Activated CD4-positive, alpha-beta T cell treated with anti-CD3 and anti-CD28 coated beads for 24 hours (primary cell): ENCODE measurements at places on chromosomes 4 and X.
A peak's percentile ranks its signal among the peaks of the same experiment; 100 is the strongest.

GRCh38 chr4:7235030-7235380 lies 42.7 kb downstream of the SORCS2 start:
- no peak for DNase-seq

DNA sequence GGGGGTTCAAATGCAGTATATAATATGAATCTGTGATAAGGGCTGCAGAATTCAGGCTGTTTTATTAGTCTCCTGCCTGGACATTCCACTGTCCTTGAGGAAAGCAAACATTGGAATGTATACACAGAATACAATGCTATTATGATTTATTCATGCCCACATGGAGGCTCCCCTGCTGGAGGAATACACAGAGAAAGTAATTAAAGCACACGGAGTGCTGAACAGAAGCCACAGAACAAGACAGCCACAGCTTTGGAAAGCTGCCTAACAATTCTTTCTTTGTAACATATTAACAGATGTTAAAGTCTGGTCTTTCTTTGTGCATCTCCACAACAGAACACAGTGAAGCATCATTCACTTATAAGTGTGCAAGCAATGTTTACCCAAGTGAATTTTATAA lies 155.8 kb downstream of the ARAP2 start:
- no peak for DNase-seq

GRCh38 chrX:70133303-70134115 lies at the start of gene IGBP1:
Gene IGBP1 (plus strand): TSS chrX:70133447. CDS start chrX:70133948, 501 bp downstream.
- peak; percentile 51 for DNase-seq

DNA sequence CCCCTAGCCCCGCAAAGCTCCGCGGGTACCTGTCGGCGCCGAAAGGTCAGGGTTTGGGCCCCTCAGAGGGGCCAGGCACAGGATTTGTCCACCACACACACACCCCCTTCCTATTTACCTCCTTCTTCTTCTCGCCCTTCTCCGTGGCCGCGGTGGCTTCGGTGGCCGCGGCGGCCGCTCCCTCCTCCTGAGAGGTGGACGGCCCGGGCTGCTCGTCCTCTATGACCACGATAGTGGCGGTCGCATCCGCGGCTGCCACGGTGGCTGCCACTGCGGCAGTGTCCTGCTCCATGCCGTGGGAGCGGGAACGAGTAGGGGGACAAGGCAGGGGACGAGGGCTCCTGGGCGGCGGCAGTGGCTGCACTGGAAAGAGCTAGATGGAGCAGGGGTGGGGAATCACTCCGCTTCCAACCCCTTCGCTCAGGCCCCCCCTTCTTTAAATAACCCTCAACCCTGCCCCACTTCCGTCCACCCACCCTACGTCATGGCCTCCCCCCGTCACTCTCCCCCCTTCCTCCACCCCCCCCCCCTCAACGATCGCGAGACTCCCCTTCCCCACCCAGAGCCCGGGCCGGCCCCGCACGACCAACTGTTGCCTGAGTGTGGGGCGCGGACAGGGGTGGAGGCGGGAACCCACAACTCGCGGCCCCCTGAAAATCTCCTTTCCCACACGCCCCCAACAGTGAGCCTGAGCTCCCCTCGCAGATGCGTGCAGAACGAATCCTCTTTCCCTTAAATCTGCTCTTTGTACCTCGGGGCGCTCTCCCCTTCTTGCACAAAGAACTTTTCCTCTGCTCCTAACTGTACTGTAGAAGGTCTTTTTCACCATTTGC lies at the start of gene SMARCA1:
Gene SMARCA1 (minus strand): TSS at position 412 of the 833 bp plus-strand sequence. CDS start 120 bp downstream, at position 292.
- DNase-seq = no peak

- DNase-seq = no peak
Observed at GRCh38 chr4:174225349-174226049, 58.0 kb downstream of the FBXO8 start.

DNA sequence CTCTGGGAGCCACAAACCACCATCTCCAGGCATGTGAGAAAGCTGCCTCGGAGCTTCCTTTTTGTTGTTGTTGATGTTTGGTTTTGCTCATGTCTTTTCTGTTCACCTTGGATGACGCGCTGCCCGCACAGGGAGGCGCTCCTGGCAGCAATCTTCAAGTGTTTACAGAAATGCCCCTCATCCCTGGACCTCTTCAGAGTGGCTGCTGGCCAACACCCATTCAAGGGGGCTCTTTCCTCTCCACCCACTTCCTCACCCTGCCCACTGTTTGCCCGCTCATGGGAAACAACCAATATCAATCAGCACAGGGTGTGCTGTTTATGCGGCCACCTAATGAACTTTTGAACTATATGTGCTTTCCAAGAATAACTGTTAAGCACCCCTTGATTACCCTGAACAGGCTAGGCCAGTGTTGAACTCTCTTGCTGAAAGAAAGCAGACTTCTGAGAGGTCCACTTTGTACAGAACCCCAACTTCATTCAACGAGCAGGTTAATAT lies 355.1 kb upstream of the CLNK start:
- no peak for DNase-seq

- no peak for DNase-seq
Observed at GRCh38 chrX:54427837-54428424, 12.3 kb upstream of the TSR2 start.

GRCh38 chr4:47863486-47863885 lies 25.6 kb upstream of the CORIN start:
- no peak for DNase-seq

- DNase-seq = no peak
Observed at GRCh38 chr4:112112590-112113170, 32.6 kb upstream of the FAM241A start.

- DNase-seq = no peak
Observed at GRCh38 chr4:184895012-184895695, 69.4 kb upstream of the ACSL1 start.

DNA sequence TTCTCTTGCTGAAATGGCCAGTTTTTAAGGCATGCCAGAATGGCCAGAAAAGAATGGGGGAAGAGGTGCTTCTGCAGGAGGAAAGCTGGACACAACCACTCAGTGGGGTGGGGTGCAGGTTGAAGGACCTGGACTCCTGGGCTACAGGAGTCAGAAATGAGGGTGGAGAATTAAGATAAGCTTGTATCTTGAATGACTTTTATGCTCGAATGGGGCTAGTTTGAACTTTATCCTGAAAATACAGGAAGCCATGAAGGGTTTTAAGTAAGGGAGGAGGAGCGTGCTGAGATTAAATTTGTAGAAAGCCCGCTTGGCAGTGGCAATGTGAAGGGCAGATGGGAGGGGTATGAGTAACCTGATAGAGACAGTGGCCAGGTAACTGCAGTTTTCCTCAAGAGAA lies 66.5 kb downstream of the ELOVL6 start:
- DNase-seq = no peak

- DNase-seq = no peak
Observed at GRCh38 chr4:54971474-54971950, 153.9 kb downstream of the KDR start.

- no peak for DNase-seq
Observed at GRCh38 chr4:185546335-185546734, 11.0 kb upstream of the PDLIM3 start.

GRCh38 chrX:13891377-13892140 lies 74.7 kb upstream of the GPM6B start:
- no peak for DNase-seq

GRCh38 chr4:30616942-30617646 lies 103.1 kb upstream of the PCDH7 start:
- no peak for DNase-seq

DNA sequence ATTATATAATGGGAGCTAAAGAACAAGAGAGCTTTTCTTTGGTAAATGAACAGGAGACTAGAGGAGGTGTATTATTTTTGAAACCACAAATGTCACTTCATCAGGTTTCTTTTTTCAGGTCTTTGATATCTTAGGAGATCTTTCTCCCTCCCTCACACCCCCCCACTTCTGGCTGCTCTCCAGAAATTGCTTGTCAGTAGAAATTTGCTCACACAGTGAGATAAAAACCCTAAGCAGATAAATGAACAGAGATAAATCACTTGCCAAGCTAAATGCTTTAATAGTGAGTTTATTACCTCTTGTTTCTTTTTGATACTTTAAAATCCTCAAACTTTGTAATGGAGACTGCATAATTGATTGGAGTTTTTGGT lies 421.2 kb upstream of the TENM3 start:
- DNase-seq = no peak

- no peak for DNase-seq
Observed at GRCh38 chr4:112982680-112983079, 66.8 kb upstream of the ANK2 start.

DNA sequence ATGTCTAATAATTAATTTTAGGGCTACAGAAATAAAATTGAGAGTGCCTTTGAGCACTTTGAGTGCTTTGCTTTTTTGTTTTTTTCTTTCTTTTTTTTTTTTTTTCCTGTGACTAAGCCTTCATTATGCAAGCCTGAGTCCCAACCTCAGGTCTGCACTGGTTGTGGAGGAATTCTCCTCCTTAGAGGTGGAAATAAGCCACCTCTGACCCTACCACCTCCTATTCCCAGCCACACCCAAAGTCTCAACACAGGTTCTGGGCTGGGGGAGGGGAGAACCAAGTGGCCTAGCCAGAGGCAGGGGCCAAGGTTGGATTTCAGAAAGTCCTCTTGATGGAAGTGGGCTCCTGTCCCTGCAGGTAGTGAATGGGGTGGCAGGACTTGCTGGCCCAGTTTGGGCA lies 180.2 kb downstream of the ARAP2 start:
- DNase-seq = no peak

GRCh38 chr4:26023203-26023972 lies 109.4 kb downstream of the SMIM20 start:
- no peak for DNase-seq

- no peak for DNase-seq
Observed at GRCh38 chr4:159606835-159607234, 504.0 kb downstream of the RAPGEF2 start.

DNA sequence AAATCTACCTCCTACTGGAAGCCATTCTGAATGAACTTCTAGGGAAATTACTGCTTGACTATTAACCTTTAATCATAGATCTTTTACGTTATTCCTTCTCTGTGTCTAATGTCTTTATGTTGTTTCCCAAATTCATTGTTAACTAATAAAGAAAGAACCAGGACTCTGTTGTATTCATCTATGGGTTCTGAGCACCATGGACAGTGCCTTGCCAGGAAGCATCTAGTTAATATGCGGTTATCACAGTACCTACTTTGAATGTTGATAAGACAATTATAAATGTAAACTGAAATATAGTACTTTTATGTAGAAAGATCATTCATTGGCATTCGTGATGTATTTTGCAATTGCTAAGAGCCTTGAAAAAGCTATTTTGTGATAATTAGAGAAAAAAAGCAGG lies 23.8 kb downstream of the NWD2 start:
- no peak for DNase-seq

DNA sequence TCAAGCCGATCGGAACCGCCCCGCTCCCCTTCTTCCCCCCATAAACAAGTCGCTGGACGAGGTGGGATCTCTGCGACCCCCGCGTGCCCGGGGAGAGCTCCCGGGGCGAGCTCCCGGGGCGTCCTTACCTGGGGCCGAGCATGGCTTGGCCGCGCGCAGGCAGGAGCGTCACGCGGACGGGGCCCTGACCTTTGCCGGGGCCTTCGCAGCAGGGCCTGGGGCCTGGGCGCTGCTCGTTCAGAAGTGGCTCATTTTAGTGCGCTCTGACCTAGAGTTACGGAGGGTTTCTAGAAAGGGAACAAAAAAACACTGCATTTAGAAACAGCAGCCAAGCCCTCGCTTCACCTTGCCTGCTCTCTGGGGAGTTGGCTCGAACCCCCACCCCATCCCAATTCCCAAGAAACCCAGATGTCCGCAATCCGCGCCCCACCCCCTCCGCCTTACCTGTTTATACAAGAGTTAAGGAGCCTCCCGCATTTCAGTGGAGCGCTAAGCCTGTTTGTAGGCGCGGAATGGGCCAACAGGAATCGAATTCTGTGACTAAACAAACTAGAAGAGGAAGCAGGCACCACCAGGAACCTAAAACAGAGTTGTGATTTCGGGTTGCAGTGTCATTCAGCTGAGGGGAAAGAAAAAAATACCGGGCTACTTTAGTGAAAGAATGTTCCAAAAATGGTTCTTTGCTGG lies 814 bp upstream of the RBM47 start:
- no peak for DNase-seq
